ENCODE measurements at places on chromosomes 2 and 18. TPM values are rescaled to one million over a fixed set of nuclear protein-coding genes. Genes with fewer than 3 reads are reported as not detected.

GRCh38 chr18:50114448-50114847, 80.5 kb downstream of the MYO5B start:
- DNase-seq: no peak

DNA sequence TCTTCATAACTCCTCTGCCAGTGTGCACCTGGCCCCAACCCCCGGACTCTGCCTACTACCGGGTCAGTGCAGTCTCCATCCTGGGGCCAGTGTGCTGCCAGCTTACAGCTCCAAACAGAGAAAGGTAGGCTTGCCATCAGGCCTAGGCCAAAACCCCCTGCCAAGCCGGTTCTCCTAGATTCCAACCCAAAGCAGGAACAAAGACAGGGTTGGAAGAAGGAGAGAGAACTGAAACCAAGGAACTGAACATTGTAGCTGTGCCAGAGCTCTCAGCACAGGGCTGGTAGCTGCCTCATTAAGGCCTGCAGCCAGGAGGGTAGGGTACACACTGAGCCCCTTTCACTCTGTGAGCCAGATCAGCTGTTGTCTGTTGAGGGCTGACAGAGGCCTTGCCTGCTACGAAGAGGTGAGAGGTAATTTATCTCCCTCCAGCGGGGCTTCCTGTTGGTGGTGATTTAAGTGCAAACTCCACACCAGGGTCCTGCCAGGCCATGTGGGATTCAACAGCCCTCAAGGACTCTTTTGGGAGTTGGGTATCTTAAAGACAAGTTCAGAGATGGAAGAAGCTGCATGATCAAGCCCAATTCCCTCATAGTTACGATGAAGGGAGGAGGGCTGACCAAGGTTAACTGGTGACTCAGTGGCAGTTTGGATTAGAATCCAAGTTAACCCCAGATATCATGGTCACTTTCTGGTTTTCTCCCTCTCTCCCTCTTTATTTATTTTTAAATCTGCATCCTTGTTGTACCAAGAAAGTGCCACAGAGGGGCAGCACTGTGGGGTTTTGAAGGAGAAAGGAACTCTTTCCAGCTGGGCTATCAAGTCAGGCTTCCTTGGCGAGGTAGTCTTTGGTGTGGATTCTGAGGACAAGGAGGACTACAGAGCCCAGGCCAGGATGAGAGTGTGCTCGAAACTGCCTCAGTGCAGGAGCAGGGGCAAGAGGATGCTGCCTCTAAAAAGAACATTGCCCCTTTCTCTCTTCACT, 48.1 kb downstream of the CYRIA start:
- peak; percentile 68 for DNase-seq

DNA sequence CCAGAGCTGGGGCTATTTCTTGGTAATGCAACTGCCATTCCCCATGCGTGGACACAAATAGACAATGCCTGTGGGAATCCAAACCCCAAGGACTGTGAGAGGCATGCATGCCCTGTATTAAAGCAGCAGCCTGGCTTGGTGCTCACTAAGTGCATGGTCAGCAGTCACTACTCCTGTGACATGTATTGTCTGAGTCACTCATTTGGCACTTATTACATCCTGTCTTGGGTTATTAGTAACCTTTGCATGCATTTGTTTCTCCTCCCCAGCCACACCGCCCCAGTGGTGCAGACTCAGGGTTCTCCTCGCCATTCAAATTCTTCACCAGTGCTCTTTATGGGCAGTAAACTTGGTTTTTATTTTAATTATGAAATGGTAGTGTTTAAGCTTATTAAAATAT, 30.2 kb downstream of the PRKCE start:
- peak; percentile 63 for DNase-seq

The INO80D gene
- total RNA-seq: 19.5 TPM

The SATB2 gene
- total RNA-seq: 11.2 TPM
